ENCODE measurements at places on chromosomes 5 and 9.

DNA sequence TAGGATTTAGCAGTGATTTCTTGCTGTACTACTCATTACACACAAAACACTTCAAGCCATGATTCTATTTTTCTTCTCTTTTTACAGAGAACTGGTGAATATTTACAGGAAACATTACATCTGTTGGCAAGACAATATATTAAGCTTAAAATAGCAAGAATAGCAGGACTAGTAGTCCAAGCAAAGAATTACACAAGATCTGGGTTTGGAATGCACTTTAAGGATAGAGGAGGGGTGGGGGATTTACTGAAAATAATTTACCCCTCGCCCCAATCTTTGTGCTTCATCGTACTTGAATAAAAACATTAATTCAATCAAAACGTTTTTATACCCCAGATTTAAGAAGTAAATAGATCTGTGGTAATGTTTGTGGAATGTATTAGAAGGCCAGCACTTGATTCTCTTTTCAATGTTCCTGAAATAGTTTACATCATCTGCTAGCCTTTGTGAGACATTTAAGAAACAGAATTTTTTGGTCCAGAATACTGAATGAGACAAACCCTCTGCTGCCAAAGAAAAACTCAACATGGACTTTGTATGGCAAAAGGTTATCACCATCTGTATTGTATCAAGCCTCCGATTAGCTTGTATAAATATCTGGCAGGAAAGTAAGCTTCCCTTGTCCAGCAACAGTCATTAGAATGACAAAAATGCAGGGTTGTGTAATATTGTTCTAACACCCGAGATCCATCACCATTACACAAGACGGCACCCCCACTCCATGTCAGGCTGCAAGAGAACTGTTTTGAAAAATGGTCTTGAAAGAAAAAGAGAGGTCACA lies 23.8 kb downstream of the SVEP1 start:
- no peak for DNase-seq

DNA sequence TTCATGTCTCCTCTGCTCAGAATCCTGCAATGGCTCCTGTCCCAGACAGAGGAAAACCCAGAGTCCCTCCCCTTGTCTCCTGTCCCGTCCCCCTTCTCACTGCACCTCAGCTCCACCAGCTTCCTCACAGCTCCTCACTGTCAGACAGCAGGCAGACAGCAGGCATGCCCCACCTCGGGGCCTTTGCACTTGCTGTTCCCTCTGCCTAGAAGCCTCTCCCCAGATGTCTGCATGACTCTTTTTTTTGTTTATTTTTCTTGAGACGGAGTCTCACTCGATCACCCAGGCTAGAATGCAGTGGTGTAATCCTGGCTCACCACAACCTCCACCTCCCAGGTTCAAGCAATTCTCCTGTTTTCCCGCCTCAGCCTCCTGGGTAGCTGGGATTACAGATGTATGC lies 8.8 kb upstream of the SLC6A7 start:
- DNase-seq = no peak

GRCh38 chr9:10144355-10144754 lies 468.4 kb downstream of the PTPRD start:
- DNase-seq = no peak

GRCh38 chr9:2055203-2055658 lies 40.1 kb downstream of the SMARCA2 start:
- no peak for DNase-seq

DNA sequence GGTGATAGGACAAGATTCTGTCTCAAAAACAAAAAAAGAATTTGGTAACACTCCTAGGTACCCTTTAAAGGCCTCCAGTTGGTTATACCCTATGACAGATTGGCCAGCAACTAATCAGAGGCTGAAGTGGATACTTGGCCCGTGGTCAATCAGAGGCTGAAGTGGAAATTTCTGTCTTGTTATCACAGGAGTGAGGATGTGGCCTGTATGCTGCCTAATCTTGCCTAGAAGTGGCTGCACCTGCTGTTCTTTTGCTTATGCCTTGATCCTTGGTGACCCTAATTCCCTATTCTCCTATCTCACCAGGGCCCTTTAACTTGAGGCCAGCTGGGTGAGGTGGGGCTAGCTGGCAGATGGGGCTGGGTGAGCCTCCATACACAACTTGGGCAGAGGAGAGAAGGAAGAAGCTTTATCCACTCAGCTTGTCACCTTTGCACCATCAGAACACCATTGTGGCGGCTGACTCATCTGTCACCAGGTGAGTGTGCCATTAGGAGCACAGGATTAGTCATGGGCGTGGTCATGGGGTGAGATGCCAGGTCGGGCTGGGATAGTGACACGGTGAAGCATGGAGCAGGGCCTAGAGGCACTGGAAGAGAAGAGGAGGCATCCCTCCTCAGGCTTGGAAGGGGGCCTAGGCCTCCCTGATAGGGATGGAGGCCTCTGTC lies 41.5 kb downstream of the SAR1B start:
- no peak for DNase-seq

- DNase-seq = no peak
These were observed 101.8 kb upstream of the TAF11L2 start for GRCh38 chr5:17396247-17396646.

Measured in effector CD4-positive, alpha-beta T cell (primary cell).